ENCODE measurements at places on chromosomes 2 and 18.

DNA sequence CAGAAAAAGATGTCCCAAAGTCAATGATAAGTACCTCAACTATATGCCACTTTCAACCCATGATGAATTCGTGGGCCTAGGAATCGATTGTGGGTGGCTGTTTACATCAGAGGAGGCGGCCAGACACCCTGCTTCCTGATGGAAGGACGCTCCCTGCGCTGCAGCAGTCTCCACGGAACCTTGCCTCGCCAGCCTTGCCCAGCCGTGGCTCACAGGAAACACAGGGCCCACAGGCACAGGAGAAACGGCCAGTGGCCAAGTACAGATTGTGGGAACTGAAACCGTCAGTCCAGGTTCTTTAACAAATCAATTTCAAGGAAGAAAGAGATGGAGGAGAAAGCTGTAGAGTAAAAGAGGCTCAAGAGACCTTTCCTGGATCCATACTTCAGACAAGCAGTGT lies 101.5 kb upstream of the NFATC1 start:
- DNase-seq = no peak

GRCh38 chr2:40202798-40203400 lies 249.0 kb downstream of the SLC8A1 start:
- no peak for DNase-seq

DNA sequence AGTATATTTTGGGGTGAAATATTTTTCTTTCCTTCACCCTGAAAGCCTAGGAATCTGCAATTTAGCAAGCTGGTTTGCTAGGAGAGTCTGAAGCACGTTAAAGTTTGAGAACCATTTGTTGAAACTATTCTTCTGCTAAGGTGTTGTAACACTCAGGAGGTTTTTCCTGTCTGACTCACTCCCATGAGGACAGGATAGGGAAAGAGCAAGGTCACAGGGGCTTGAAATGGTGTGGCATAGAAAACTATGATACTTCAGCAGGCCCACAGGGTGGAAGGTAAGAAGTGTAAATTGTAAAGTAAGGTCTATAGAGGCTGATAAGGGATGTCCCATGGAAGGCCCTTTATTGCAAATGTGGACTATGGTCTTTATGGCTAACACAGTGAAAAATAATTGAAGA lies 177.7 kb upstream of the ZC3H15 start:
- DNase-seq = no peak

- DNase-seq = no peak
Observed at GRCh38 chr2:201939453-201939941, 94.2 kb upstream of the FZD7 start.

DNA sequence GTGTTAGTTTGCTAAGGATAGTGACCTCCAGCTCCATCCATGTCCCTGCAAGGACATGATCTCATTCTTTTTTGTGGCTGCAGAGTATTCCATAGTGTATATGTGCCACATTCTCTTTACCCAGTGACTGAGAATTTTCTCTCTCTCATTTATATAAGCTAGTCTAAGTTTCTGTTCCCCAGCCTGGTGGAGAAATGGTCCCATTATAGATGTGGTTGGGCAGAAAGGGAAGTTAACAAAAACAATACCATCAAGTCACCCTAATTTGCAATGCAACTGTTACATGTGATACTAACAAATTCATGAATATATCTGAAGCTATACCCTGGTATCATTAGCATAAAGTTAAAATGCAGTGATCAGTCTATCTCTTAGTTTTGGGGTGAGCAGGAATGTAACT lies 54.0 kb downstream of the DNER start:
- DNase-seq = no peak

DNA sequence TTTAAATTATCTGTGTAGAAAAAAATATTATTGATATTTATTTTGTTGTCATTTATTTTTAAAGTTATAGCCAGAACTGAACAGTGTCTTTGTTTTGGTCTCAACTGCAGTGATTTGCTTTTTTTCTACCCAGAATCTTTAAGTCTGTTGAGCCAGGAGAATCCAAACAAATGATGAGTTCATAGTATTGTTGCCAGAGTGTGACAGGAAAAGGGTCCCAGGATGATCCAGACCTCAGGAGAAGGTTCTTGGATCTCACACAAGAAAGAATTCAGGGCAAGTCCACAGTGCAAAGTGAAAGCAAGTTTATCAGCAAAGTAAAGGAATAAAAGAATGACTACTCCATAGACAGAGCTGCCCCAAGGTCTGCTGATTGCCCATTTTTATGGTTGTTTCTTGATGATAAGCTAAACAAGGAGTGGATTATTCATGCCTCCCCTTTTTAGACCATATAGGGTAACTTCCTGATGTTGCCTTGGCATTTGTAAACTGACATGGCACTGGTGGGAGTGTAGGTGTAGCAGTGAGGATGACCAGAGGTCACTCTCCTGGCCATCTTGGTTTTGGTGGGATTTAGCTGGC lies 127.1 kb downstream of the AGPS start:
- no peak for DNase-seq

- DNase-seq = no peak
Observed at GRCh38 chr2:204950695-204951346, 405.5 kb downstream of the PARD3B start.

- no peak for DNase-seq
Observed at GRCh38 chr18:25595274-25596060, 243.5 kb upstream of the ZNF521 start.

- no peak for DNase-seq
Observed at GRCh38 chr2:239459606-239460005, 58.8 kb upstream of the HDAC4 start.

GRCh38 chr18:12253663-12254135 lies 462 bp upstream of the CIDEA start:
- no peak for DNase-seq

- no peak for DNase-seq
Observed at GRCh38 chr18:24762511-24762910, 302.1 kb downstream of the HRH4 start.

DNA sequence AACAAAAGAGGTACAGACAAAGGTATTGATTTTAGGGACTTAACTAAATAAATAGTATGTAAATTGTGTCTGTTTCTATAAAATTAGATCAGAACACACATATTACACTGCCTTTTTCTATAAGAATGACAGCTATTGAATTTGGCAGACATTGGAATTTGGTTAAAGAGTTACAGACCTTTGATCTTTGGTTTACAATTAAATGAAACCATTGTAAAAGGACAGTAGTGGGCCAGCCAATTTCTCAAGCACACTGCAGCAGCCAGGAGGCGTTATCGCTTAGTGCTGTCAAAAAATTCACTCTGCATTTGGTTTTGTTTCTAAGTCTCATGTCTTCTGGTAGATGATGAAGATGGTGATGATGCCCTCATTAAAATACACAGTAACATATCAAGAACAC lies 175.9 kb downstream of the NR4A2 start:
- no peak for DNase-seq

DNA sequence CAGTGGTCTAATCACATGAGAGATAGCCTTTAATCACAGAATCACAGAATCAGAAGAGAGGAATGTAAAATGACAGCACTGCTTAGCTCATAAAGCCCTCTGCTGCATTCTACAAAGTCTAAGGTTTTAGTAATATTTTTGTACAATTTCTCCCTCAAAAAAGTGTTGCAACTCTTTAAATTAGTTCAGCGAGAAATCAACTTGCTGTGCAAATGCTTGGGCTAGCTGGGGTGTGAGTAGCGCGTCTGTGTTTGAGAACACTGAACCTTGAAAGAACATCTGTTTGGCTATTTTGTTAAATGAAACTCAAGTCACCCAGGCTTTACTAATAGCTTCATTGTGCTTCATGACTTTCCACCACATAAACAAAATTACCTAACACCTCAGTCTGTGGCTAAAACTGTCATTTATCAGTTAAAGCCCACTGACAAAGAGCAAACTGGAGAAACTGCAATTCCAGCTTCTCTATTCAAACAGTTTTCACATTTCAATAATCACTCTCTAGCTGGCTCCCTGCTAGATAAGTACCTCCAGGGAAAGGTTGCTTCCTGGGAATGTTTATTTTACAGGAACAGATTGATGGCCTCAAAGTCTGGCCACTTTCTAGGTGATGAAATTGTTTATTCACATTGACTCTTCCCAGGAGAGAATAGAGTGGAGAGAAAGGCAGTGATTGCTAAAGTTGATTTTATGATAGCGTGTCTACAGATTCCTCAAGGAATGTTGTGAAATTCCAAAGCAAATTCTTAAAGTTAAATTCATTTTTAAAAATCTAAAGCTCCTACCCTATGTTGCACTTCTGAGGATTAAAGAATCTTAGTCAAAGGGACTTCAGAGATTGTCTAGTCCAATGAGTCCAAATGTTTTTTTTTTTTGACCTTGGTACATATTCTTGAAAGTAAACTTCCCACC lies 36.0 kb upstream of the STAT1 start:
- no peak for DNase-seq

DNA sequence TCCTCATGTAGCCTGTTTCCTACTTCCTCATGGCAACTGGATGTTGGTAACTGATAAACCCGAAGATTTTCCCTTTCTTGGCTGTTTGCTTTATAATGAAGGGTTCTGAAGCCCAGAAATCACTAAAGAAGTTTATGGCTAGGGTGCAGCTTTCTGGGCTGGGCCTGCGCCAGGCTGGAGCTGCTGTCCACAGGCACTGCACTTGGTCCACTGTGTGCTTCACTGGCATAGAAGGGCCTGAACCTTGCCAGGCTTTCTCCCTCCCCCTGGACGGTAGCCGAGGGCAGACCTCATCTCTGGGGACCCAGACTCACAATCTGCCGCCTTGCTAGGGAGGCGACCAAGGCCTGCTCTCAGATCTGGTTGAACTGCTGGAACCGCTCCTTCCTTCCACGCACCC lies 133.3 kb upstream of the SPRED2 start:
- DNase-seq = no peak

GRCh38 chr2:172437419-172438341 lies 10.3 kb downstream of the ITGA6 start:
- DNase-seq = peak; percentile 71

- DNase-seq = no peak
Observed at GRCh38 chr2:70828115-70828514, 7.5 kb downstream of the CD207 start.

DNA sequence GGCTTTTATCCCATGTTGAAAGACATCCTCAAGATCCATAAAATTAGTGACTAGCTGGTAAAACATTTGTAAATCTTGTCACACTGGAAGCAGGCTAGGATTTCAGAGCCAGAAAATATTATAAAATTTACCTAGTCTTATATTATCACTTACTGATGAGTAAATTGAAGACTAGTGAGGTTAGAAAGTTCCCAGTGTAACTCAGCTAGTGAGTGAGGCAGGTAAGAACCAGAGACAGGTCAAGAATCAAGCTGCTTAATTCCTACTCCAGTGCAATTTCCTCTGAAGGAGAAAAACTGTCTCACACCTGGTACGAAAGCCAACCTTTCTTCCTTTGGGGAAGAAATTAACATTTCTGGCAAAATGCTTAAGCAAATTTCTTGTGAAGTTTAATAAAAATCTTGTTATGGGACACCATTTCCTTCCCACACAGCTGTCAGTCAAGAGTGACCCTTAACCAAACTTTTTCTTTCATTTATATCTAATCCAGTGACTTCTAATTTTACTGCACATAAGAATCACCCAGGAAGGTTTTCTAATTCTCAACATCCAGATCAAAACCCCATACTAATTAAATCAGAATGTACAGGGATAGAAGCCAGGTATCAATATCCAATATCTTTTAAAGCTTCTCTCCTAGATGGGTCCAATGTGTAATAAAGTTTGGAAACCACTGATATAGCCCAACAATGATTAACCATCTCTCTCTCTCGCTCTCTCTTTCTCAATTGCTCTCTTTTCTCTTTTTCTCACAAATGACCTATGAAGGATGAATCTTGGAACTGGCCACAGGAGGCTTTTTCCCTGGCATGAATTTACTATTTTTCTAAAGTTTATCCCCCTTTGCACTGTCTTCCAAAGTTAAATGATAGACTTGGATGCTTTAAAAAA lies 264.3 kb upstream of the SLC39A10 start:
- no peak for DNase-seq

- no peak for DNase-seq
Observed at GRCh38 chr18:48889981-48890762, 60.6 kb downstream of the SMAD7 start.

DNA sequence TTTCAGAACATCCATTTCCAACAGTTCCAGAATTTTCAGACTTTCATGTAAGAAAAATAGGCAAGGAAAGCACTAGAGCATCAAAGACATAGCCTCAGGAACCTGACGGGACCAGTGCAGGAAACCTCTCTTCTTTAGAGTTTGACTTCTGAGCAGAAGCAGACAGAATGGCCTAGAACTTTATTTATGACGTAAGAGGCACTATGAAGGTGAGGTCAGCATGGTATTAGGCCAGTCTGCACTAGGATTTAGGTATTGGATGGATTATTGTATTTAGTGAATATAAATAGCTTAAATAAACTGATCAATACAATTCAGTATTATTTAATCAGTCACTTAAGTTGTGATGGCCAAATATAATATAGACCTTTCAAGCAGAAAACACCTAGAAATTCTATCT lies 117.6 kb downstream of the CYRIA start:
- DNase-seq = no peak

DNA sequence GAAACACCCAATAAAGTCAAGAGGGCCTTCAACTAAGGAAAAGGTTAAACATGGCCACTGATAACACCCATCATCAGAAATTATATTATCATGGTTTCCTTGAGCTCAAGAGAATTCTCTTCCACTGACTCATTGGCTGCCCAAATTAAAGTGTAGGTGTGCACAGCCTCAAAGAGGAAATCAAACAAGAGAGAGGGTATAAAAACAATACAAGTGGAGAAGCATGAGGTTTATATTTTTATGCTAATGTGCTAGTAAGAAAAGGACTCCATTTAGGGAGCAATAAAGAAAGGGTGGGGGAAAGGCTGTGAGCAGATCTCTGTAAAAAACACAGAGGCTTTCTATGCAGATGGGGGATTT lies 168.8 kb upstream of the VRK2 start:
- DNase-seq = no peak

GRCh38 chr18:45084206-45084605 lies 403.5 kb downstream of the SETBP1 start:
- DNase-seq = no peak

All from stimulated activated CD4-positive, alpha-beta T cell treated with anti-CD3 and anti-CD28 coated beads, Interleukin-1b, Interleukin-23, amount 100 ng/mL, for 48 hours (primary cell).